ENCODE measurements at places on chromosomes 2 and 18.

GRCh38 chr2:230323385-230324106 is 3.4 kb upstream of the SP140L start:
- DNase-seq, result no peak

GRCh38 chr2:24825883-24826772 is 32.9 kb downstream of the CENPO start:
- DNase-seq, result no peak

DNA sequence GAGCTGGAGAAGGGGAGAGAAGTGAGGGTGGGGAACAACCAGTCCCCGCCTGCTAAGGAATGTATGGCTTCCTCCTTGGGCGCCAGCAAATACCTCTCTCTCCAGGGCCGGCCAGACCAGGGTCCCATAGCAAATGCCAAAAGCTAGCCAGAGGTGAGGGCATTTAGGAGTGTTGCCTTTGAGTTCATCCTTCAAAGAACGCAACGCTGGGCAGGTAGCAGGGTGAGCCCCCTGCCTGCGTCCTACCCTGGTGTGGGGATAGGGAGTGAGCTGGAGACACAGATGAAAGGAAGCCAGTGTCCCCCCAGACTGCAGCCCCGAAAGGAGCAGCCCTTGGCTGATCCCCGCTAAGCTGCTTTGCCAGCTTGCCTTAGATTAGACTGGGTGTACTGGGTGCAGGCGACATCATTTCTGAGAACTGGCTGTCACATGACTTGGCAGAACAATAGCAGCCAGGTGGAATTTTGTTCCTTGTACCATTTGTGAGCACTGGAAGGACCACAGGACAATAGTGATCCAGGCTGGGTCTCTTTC is 40.4 kb downstream of the KLHL29 start:
- DNase-seq, result no peak

DNA sequence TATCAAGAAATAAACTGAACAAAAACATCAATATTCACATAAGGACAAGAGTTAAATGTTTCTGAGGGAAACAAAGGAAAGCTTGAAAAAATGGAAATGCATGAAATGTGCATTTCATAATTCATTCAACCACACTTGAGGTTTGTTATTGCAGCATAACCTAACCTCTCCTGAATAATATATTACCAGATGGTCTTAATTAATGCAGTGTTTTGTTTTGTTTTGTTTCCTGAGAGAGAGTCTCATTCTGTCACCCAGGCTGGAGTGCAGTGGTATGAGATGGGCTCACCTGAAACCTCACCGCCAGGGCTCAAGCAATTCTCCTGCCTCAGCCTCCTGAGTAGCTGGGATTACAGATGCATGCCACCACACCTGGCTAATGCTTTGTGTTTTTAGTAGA is 139.9 kb upstream of the PIEZO2 start:
- DNase-seq, result no peak

DNA sequence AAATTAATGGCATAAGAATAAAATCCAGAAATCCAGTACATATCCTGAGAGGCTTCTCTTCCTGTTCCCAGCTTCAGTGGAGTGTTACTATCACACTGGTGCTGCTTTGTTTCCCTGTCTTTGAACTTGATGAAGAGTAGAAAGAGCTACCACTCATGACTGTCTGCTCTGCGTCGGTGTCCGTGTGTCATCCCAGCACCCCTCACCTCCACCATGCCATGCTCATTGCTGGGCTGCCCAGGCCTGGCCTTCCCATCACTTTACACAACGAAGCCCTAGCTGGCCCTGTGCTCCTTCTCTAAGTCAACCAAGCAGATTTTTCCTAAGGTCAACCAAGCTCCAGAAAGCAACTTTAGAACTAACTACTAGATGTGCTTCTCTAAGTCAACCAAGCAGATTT is 215.4 kb downstream of the DOK6 start:
- DNase-seq, result no peak

DNA sequence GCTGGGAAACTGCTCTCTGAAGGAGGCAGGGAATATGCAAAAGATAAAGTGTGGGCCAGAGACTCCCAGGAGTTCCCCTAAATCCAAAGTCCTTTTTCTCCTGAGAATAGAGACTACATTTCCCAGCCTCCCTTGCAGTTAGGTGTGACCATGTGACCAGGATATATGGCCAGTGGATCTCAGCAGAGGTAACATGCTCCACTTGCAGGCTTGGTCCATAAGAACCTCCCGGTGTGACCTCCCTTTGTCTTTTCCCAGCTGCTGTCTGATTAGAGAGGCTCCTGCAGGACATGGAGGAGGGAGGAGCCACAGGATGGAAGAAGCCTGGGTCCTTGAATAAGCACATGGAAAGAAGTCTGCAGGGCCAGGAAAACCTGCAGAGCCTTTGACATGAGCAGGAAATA is 76.2 kb downstream of the TGFA start:
- DNase-seq, result no peak

- no peak for DNase-seq
Measured at GRCh38 chr18:75530566-75531211, 103.2 kb upstream of the SMIM21 start.

DNA sequence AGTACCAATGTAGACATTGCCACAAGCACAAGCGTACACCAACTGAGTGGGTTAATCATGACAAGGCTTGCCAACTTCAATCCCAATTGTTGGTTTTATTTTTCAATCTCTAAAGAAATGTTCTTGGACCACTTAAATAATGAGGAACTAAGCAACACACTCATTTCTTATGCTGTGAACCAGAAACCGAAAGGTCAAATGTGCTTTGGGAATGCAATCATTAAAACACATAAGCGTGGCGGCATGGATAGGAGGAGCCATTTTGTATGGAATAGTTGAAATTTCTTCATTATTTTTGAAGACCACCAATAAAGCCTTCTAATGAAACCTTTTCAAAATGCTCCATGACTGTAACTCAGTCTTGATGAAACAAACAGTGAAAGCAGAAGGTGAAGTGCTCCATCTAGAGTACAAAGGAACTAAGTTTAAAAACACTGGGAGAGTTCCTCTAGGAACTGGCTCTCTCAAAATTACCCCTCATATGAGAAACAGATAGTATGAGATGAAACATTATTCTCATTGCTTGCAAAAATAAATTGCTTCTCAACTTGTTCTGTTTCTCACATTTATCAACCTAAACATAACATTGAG is 113.2 kb upstream of the CHST9 start:
- DNase-seq, result no peak

- no peak for DNase-seq
Measured at GRCh38 chr2:114628481-114628880, 186.0 kb downstream of the DPP10 start.

All from activated gamma-delta T cell treated with anti-CD3 and anti-CD28 coated beads, Interleukin-2, amount 50 U/mL, for 16 hours (primary cell).